Activated CD4-positive, alpha-beta memory T cell treated with anti-CD3 and anti-CD28 coated beads for 36 hours (primary cell): ENCODE measurements at places on chromosomes 13 and 19. TPM values are rescaled to one million over a fixed set of nuclear protein-coding genes. Genes with fewer than 3 reads are reported as not detected.

DNA sequence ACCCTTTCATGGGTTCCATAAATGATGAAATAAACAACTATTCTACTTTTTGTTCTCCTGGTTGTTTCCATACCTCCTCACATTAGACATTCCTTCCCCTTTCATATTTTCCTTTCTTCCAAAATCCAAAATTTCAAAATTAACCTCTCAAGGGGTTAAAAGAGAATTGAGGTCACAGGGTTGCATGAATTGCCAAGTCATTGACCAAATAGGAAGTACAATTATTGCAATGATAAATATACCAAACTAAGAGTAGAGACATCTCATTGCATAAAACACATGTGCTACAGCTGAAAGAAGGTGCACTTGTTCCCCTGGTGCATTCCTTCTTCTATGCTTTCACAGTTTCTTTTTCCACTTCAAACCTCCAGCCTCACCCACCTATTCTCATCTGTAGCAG is 136.1 kb downstream of the KCTD12 start:
- DNase-seq = no peak
- no peaks in the 10 kb centered on the region for H3K36me3 ChIP-seq
- no peaks in the 10 kb centered on the region for H3K4me1 ChIP-seq
- H3K27me3 ChIP-seq = peaks cover 4% of the 10 kb centered on the region

DNA sequence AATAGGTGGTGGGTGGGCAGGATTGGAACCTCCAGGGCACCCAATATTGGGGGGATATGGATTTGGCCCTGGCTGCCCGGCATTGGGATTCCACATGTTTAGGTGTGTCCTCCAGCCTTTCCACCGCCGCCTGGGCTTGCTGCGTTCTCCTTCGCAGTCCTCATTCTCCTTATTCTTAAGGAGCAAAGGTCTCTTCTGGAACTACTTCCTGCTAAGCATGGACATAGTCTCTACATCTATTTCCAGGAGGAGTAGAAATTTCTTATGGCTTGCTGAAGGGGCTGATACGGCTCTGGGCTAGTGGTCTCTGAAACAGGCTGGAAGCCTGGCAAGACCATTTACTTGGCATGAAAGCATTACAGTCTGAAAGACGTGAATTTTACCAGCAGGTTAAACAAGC is 9.2 kb upstream of the FCGBP start:
- no peak for DNase-seq
- peak overlapping the region; percentile 42 for H3K27ac ChIP-seq
- no peak overlapping the region for H3K4me3 ChIP-seq

GRCh38 chr13:74145249-74145975 is 11.2 kb upstream of the KLF12 start:
- no peak for DNase-seq
- H3K36me3 ChIP-seq = no peaks in the 10 kb centered on the region
- no peaks in the 10 kb centered on the region for H3K4me1 ChIP-seq
- no peak overlapping the region for H3K27ac ChIP-seq

DNA sequence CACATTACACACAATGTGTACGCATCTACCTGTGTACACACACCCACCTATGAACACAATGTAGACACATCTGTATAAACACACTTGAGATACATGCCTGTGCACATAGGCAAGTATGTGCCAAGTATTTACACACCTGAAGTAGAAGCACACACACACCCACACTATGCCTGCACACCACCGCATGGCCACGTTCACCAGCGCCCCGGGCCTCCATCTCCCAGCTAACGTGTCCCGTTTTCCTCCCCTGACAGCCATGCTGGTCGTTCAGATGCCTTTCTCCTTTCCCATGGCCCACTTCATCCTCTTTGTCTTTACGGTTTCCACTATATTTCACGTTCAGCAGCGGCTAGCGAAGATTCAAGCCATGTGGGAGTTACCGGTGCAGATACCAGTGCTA is 6.9 kb downstream of the FUT2 start:
- no peak for DNase-seq
- peaks cover 3% of the 10 kb centered on the region for H3K27me3 ChIP-seq
- no peak overlapping the region for H3K27ac ChIP-seq
- no peak overlapping the region for H3K4me3 ChIP-seq
- H3K36me3 ChIP-seq = peaks cover 19% of the 10 kb centered on the region

Gene ZNF729
- not detected for total RNA-seq

Gene RNF6
- total RNA-seq = 40.7 TPM

GRCh38 chr13:51636349-51636890 is 52.2 kb downstream of the WDFY2 start:
- no peak overlapping the region for H3K27ac ChIP-seq
- H3K4me1 ChIP-seq = peaks cover 35% of the 10 kb centered on the region
- no peak overlapping the region for H3K4me3 ChIP-seq
- DNase-seq = no peak
- H3K27me3 ChIP-seq = no peaks in the 10 kb centered on the region

Gene ZNF888
- 6.3 TPM for total RNA-seq

Gene C19orf33
- not detected for total RNA-seq

Gene FCER2
- total RNA-seq = 4.1 TPM

Gene APOC1
- 2.2 TPM for total RNA-seq

Gene MEIOSIN
- total RNA-seq = not detected

Gene ZNF528
- 4.4 TPM for total RNA-seq

DNA sequence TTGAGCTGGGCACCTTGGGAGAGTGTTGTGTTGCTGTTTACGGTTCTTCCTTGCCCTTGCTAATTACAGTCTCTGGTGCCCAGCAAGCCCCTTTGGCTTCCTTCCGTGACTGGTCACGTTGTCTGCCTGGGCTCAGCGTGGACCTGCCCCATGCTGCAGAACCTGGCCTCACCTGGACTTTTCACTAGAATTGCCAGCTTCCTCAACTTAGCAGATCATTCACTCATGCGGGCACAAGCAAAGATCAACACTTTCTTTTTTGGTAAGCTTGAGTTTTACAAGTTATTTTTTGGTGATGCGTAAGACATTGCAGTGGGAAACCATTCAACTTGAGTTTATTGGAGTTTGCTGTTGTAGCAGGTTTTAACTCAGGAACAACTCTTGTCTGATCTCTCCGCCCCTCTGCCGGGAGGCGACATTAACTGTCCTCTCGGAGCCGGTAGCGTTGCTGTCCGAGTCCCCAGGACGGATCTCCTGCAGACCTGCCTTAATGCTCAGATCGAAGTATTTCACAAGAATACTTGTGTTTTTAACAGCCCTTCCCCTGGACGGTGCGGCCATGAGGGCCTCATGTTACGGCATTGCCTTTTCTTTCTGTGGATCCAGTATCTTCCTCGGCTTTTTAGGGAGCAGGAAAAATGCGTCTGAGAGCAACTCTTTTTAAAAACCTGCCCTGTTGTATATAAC is 15.7 kb upstream of the TEX29 start:
- H3K36me3 ChIP-seq = peaks cover 77% of the 10 kb centered on the region
- H3K4me1 ChIP-seq = peaks cover 10% of the 10 kb centered on the region
- H3K27me3 ChIP-seq = no peaks in the 10 kb centered on the region
- H3K4me3 ChIP-seq = no peak overlapping the region
- DNase-seq = no peak
- H3K27ac ChIP-seq = no peak overlapping the region

DNA sequence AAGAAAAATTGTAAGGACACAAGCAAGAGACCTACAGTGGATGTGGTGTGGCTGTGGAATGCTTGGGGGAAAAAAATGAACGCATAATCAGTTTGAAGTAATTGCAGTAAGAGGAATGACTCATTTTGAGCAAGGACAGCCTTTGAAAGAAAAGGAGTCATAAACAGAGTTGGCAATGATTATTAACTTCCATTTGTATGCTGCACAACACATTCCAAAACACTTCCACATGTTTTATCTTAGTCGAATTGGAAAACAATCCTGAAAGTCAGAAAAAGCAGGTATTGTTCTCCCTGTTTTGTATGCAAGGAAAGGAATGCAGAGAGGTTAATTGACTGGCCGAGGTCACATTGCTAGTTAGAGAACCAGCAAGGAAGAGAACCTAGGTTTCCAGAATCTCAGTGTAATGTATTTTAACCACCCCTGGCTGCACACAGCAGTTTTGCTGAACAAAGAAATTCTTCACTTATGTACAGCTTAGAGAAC is 630.0 kb upstream of the MIR17HG start:
- no peak overlapping the region for H3K4me3 ChIP-seq
- no peak for DNase-seq
- no peaks in the 10 kb centered on the region for H3K27me3 ChIP-seq
- no peak overlapping the region for H3K27ac ChIP-seq
- H3K36me3 ChIP-seq = no peaks in the 10 kb centered on the region

DNA sequence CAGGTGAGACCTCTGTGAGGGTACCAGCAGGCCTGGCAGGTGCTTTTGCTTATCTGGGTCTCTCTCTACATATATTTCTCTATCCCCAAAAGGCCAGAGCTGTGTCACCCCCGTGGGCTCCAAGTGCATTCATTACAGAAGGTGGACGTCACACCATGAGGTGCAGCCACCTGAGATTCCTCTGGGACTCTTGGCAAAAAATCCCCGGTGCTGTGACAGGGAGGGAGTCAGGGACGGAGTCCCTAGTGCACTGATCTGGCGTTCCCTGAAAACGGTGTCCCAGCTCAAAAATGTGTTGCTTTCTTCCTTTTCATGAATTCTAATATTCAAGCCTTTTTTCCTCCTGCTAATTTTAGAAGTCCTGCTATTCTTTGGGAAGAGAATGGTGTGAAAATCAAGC is 13.5 kb downstream of the TSHZ3 start:
- peaks cover 18% of the 10 kb centered on the region for H3K4me1 ChIP-seq
- no peaks in the 10 kb centered on the region for H3K36me3 ChIP-seq
- no peak overlapping the region for H3K27ac ChIP-seq
- H3K27me3 ChIP-seq = peaks cover 7% of the 10 kb centered on the region
- no peak overlapping the region for H3K4me3 ChIP-seq
